CD4-positive, alpha-beta T cell treated with Interleukin-6 for 4 hours (primary cell): ENCODE measurements at places on chromosomes 4 and X.

DNA sequence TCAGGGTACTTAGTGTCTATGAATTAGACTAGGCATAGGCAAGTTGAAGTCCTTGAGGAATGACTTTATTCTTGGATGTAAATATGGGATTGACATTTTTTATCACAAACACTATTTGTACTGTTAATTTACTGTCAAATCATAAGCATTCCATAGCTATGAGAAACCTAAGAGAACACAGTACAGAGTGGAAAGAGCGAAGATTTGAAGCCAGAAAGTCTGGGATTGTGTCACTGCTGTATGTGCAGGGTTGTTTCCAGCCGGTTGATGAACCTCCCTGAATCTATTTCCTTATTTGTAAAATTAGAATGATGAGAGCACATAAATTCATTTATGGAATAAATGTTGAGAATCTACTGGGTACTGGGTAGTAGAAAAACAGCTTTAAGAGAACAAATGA, 14.4 kb upstream of the KLHL5 start:
- no peak for DNase-seq

GRCh38 chr4:107619066-107619465, 101.0 kb downstream of the PAPSS1 start:
- no peak for DNase-seq

DNA sequence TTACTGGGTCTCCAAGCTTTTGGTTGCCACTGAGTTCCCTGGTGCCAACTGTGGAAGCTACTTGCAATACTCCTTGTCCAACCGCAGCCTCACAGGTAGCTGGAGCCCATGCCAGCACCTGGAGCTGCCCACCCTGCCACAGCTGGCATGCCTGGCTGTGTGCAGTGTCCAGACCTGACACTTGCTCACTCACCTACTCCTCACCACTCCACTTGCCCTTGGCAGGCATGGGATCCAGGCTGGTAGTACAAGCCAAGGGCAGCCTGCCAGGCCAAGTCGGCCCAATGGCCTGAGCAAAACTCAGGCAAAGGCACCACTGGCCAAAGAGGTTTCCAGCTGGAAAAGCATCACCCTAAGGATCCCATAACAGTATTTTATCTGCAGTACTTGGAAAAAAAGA, 246.3 kb downstream of the PDGFC start:
- no peak for DNase-seq

GRCh38 chr4:41599192-41599786, 61.3 kb downstream of the LIMCH1 start:
- no peak for DNase-seq

- DNase-seq: no peak
Measured at GRCh38 chr4:182828360-182829025, 88.7 kb downstream of the DCTD start.

GRCh38 chr4:54228546-54228945, 547 bp upstream of the PDGFRA start:
- DNase-seq: no peak

GRCh38 chr4:11160288-11160687, 268.4 kb downstream of the HS3ST1 start:
- DNase-seq: no peak

- DNase-seq: no peak
Measured at GRCh38 chr4:47624031-47624441, 139.0 kb downstream of the ATP10D start.

DNA sequence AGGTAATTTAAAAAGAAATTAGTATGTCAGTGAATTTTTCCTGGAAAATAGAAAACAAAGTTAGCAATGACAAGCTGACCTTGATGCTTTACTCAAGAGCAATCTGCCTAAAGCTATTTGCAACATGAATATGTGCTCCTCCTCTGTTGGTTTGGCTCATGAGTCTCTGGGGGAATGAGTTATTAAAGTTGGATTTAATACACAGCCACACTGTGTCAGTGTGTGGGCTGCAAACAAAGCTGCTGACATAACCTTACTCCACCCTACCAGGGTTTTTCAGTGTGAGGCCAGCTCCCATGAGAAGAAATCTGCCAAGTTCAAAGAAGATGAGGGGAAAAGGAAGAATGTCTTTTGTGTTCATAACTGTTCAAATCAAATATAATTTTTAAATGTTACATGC, 280.5 kb downstream of the TLL1 start:
- no peak for DNase-seq

- DNase-seq: no peak
Measured at GRCh38 chr4:140790171-140790570, 34.0 kb upstream of the TBC1D9 start.

GRCh38 chrX:118864063-118864635, 40.5 kb downstream of the ZCCHC12 start:
- DNase-seq: no peak

- no peak for DNase-seq
Measured at GRCh38 chr4:161345741-161346140, 818.1 kb downstream of the FSTL5 start.

DNA sequence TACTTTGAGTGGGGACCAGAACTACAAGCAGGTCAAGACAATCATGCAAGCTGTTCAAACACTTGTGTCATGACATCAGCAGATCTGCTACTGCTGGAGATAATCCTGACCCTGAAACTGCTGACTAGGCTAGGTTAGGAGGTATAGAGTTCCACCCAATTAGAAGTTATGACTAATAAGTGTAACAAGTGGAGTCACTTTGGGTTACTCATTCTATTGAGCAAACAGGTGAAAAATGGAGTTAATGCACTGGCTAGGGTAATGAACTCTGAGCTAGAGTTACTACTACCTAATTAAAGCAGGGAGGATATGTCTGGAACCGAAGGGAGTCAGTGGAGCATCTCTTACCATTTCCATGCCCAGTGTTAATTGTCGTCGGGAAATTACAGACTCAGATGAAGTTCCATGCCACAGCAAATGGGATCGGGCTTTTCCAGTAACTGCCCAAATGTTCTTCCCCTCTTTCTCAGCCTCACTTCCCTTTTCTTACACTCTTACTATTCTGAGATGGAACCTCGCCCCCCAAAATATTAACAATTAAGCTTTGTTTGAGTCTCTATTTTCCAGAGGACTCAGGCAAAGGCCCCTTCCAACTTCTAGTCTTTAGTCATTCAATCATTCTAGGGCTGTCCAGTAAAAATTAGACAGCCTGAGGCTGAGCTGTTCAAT, 19.8 kb upstream of the MANBA start:
- no peak for DNase-seq

- DNase-seq: no peak
Measured at GRCh38 chrX:25596921-25597320, 541.2 kb upstream of the MAGEB18 start.

DNA sequence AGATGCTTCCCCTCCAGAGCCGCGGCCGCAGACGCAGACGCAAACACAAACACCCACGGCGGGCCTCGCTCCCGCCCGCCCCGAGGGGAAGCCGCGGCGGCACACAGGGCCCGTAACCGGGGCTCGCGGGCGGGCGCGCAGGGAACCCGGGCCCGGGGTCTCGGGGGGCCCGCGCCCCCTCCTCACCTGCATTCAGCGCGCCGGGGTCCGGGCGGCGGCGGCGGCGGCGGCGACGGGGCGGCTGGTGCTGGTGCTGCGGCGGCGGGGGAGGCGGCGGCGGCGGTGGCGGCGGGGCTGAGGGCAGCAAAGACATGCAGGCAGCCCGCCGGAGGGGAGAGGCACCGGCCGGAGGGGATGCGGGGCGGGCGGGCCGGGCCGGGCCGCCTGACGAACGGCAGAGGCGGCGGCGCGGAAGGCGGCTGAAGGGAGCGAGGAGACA, 255 bp upstream of the CNOT6L start:
- no peak for DNase-seq

DNA sequence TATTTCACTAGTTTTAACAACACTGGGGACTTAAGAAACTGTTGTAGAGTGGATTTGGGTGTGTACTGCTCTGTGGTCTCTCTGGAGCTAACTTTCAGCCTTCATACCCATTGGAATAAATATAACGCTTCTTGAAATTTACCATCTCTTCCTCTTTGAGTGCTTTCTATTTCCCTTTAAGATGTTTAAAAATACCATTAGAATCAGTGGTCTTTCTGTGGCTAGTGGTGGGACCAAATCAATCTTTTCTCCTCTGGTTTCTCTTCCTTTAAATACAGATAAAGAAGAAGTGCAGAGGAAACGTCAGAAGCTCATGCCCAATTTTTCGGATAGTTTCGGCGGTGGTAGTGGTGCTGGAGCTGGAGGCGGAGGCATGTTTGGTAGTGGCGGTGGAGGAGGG, 92.0 kb downstream of the NFKB1 start:
- DNase-seq: no peak

DNA sequence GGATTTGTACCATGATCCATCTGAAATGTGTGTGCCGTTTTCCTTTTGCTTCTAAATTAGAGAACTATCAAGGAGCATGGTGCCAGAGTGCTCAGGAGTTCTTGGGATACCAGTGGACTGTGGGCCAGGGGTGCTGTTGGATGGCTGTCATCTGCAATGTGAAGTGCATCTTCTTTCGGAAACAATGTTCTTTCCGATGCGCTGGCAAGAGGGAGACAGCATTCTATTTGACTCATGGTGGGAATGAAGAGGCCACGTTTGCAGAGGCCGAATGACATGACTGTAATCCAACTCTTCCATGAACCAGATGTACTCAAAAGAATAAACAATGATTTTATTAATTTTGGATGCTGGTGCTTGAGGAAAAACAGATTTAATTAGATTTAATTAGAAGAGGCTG, 45.5 kb downstream of the SORCS2 start:
- no peak for DNase-seq

DNA sequence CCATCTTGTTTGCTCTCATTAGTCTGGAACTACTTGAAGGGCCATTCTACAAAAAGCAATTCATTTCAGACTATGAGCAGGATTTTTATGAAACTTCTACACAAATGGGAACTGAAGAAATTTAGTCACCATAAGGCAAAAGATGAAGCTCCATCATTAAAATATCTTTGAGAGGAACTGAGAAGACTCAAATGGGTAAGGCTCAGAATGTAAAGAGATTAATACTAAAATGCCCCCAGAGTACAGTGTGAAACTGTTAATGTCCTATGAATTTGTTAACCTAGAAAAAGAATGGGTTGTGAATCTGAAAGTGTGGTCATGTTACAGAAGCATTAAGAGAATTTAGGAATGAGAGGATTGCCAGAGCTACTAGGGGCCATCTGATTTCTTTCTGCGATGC, 77.9 kb upstream of the SLC7A11 start:
- DNase-seq: no peak

- no peak for DNase-seq
Measured at GRCh38 chr4:13349096-13349495, 135.0 kb downstream of the RAB28 start.

- DNase-seq: no peak
Measured at GRCh38 chr4:111330786-111331185, 707.9 kb upstream of the PITX2 start.

GRCh38 chr4:25060241-25060962, 29.7 kb upstream of the LGI2 start:
- DNase-seq: no peak

DNA sequence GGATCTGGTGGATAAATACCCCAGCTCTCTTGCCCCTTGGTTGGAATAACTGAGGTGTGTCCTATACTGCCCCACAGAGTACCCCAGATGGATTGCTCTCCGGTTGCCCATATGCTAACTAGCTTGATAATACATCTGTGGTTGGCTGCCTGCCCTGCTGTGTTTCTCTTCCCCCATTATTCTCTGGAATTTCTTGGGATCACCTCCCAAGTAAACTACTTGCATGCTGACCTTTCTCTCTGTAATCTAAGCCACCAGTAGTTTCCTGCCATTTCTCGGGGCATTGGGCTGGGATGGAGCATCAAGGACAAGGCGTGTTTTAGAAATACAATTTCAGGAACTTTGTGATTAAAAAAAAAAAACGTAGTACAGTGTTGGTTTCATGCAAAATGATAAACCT, 25.2 kb downstream of the PPP1R2C start:
- no peak for DNase-seq

GRCh38 chr4:140361099-140361498, 12.3 kb upstream of the SCOC start:
- DNase-seq: no peak

DNA sequence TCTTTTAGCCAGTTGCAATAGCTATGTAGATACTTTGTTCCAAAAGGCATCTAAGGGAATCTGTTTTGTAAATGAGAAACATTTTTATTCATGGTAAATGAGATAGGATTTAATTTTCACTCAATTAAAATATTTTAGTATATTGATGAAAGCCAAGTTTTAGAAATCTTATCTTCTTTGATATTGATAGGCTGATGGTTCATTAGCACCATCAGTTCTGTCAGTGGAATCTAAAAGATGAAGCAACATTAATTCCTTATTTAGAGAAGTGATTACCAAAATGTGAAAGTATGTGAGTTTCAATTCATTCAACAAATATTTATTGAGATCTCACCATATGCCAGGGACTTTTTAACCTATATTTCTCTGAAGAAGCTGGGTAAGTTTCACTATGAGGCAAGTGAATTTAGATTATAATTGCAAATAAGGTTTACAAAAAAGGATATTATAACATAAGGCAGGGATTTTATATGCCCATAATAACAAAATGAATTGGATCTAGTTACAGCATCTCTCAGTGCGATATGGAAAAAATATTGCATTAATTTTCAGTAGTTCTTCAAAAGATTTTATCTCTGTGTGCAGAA, 79.3 kb downstream of the GABRB1 start:
- DNase-seq: no peak

- no peak for DNase-seq
Measured at GRCh38 chr4:119152741-119153140, 17.1 kb downstream of the MYOZ2 start.
